ENCODE measurements at places on chromosomes 11 and 22.

DNA sequence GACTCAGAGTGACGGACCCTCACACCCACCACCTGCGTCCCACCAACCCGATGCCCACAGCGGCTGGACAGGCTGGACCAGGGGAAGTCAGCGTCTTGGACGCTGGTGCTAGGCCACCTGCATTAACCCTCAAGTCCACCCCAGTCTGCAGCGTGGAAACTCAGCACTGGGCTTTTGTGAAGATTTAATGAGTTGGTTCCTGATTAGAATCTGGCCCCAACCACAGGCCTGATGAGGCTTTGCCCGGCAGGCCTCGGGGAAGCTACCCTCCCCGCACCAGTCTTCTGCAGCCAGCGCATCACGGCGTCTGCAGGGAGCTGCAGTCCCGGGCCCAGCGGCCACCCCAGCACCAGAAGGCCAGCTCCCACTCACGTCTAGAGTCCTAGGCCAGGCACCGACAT, 101.0 kb downstream of the BRD1 start:
- DNase-seq = no peak

DNA sequence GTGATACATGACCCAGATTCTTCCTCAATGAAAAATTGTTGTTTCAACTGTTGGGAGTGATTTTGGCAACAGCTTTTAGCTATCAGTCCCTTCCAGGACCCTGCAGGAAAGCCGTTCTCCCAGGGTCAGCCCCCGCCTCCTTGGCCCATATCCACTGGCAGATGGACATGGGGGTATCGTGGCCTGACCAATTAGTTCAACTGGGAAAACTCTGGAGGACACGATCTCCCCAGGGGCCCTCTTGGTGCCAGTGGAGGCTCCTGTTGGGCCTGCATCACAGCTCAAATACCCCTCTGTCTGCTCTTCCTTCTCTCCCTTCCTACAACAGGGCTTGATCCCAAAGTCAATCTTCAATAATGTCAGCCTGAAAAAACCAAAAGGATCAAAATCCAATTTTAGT, 272.5 kb upstream of the B3GAT1 start:
- DNase-seq = no peak

DNA sequence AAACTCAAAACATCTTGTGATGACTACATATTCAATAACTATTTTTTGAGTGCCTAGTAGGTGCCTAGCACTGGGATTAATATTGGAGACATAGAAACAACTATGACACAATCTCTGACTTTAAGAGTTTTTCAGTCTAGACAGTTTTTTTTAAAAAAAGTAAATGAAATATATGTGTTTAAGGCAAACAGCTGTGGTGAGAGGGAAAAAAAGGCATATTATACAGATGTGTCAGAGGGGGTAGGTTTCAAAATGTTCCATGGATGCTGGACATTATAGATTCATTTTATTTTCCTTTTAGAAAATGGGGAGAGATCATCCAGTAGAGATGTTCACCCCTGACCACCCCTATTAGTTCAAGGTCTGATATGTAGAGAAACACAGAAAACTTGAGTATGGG, 90.8 kb downstream of the LUZP2 start:
- DNase-seq = no peak

GRCh38 chr11:20388096-20389055, 860 bp downstream of the PRMT3 start:
- DNase-seq = no peak

DNA sequence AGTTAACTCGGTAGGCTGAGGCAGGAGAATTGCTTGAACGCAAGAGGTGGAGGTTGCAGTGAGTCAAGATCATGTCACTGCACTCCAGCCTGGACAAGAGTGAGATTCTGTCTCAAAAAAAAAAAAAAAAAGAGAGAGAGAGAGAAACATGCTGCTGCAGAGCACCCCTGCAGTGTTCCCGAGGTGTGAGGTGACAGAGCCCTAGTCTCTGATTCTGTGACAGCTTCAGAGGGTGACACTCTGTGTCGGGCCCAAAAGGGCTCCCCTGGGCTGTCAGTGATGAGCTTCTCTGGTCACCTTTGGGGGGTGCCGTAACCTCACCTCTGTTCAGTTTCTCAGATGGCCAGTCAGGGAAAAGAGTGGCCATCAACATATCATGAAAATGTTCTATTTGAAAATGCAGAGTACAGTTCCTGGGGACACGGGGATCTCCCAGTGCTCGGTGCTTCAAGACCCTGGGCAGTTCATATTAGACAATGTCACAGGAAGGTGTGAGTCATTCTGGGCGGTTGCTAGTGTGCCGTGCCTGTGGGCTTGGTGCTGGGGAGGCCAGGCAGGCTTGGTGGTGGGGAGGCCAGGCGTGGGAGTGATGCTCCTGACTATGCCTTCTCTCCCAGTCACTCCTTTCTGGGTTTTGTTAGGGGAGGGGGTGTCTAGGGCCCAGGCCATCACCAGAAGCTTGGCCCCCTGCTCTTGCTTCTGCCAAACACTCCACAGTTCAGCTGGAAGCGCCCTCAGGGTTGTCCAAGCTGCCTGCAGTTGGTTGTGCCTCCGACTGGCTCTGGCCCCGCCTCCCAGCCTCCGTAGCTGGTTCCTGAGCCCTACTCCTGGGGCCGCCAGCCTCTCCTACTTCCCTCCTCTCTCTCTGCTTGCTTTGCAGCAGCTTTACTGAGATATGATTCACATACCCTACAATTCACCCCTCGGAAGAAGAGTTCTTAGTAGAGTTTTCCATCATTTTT, 52.5 kb upstream of the CLDN5 start:
- DNase-seq = peak; percentile 4

DNA sequence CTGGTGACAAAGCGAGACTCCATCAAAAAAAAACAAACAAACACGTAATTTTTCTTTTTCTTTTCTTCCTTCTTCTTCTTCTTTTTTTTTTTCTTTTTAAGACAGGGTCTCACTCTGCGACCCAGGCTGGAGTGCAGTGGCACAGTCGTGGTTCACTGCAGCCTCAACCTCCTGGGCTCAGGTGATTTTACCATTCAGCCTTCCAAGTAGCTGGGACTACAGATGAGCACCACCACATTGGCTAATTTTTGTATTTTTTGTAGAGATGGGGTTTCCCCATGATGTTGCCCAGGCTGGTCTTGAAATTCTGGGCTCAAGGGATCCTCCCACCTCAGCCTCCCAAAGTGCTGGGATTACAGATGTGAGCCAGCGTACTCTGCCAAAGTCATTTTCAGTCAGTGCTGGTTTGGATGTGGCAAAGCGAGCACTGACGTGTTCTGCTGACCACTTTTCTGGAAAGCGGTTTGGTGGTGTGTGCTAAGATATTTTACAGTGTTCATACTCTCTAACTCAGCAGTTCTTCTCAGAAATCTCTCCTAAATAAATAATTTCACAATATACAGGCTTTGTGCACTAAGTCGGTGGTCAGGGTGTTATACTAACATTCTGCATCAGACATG, 10.7 kb downstream of the FAM118A start:
- DNase-seq = no peak

GRCh38 chr11:68337399-68337835, 25.0 kb downstream of the LRP5 start:
- DNase-seq = no peak

DNA sequence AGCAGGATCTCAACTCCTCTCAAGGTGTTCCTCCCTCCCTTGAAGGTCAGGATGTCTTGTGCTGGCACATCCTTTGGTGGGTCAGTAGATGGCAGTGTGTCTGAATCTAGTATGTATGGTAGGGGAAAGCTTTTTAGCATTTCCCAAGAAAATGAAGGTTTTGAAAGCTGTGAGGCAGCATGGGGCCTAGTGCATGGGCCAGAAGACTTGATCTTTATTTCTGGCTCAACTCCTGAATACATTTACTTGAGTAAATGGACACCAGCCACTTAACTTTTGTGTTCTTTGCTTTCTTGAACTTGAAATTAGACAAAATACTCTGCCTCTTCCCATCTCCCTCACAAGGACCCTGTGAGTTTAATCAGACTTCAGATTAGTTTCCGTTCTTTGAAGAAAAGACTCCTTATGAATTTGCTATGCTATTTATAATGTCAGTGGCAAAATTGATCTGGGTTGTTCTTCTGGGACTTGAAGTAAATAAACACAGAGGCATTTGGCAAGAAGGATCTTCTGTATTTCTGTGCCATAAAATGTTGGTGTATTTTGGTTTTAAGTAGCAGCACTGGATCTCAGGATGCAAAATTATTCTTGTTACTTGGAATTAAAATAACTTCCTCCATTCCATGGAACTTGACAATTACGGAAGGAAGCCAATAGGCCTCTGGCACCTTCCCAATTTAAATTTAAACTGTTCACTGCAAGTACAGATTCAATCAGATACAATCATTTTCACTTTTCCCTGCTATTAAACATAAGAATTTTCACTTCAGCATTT, 288.8 kb downstream of the CASP12 start:
- no peak for DNase-seq

GRCh38 chr11:93741882-93742226, 382 bp downstream of the C11orf54 start:
- peak; percentile 30 for DNase-seq

GRCh38 chr11:79159657-79160450, 281.0 kb downstream of the TENM4 start:
- no peak for DNase-seq

DNA sequence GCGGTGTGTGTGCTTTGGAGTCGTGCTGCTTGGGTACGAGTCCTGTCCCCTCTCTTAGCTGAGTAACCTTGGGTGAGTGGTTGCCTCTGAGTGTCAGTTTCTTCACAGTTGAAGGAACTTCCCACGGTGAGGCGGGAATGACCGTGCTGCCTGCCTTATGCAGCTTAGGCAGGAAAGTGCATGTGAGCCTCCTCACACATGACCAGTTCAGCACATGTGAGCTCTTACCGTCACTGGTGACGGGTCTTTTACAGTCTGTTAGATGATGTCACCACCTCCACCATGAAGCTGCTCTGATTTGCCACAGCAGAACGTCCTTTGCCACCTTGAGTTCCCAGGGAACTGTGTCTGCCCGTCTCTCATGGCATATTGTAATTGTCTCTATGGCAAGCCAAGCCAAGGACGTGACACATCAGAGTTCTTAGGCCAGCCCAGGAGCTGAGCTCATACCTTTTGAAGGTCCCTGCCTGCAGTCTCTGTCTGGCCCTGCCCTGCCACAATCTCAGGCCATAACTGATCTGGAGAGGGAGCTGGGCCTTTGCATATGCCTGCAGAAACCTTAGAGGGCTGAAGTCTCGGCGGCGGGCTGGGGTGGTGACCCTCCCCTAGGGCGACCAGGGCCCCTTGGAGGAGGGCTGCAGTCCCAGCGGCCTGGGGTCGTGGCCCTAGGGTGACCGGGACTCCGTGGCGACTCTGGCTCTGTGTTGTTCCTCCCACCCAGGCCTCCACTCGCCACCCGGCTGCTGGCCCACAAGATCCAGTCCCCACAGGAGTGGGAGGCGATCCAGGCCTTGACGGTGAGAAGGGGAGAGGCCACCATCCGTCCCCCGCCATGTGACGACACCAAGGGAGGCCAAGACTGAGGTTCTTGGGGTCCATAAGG, 7.8 kb downstream of the GGA1 start:
- DNase-seq = no peak

DNA sequence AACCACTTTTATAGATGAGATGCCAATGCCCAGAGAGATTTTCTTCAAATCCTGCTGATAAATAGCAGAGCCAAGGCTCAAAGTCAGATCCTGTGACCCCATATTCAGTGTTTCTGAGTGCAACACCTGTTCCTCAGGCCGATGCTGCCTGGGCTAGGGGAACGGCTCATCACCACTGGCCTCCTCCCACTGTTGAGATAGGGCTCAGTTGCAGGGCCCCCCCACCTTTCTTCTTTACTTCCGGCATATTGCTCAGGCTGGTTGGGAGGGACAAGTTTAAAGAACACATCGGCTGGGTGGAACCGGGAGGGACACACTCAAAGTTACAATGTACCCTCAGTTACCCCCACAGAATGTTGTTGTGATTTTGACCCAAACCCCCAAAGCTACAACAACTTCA, 88.3 kb upstream of the CRTAM start:
- DNase-seq = no peak

DNA sequence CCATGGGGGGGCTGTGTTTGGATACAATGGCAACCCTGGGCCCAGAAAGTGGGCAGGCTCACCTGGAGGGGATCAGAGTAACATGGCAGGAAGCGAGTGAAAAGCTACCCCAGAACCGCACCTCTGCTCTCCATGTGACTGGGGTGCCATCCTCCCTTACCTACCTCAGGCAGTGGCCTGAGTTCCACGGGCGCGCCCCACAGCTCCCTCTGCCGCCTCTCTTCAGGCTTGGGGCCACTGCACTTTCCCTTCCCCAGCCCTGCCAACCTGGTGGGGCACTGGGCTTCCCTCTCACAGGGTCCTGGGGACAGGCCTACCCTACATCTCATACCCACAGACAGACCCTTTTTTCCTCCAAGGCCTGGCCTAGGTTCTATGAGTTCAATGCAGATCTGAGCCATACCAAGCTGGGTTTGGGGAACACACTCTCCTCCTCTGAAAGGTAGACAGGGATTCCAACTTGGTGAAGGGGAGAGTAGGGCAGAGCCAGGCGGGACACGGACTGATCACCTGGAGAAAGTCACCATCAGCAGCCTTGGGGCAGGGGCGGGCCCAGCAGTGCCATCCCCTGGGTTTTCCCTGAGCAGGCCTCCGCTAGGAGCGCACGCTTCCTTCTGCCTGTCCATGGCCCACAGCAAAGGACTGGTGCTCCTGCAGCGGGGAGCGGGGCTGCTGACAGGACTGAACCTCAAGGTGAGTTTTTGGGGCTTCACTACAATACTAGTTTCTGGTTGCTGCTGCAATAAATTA, 7.1 kb downstream of the GALR3 start:
- no peak for DNase-seq

GRCh38 chr22:26457661-26458272, 25.8 kb downstream of the HPS4 start:
- no peak for DNase-seq

DNA sequence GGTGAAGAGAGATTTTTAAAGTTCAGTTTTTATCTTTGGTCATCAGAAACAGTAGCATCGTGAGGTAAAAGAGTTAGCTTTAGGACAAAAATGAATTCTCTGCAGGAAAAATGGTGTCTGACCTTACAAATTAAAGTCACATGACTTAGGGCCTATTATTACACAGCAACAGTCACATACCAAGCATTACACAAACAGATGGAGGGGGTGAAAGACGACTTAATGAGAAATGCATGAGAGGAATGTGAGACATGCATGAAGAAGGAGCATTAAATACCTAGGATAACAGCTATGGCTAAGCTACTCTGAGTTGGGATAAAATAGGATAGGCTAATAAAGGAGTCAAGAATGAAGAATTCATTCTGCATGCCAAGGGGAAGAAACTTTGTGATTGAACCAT, 77.5 kb downstream of the BLID start:
- no peak for DNase-seq

- DNase-seq = no peak
Observed at GRCh38 chr11:8328231-8328794, 64.6 kb upstream of the LMO1 start.

Data from DMS153 (cell line).